ENCODE measurements at places on chromosomes 11 and 22.

DNA sequence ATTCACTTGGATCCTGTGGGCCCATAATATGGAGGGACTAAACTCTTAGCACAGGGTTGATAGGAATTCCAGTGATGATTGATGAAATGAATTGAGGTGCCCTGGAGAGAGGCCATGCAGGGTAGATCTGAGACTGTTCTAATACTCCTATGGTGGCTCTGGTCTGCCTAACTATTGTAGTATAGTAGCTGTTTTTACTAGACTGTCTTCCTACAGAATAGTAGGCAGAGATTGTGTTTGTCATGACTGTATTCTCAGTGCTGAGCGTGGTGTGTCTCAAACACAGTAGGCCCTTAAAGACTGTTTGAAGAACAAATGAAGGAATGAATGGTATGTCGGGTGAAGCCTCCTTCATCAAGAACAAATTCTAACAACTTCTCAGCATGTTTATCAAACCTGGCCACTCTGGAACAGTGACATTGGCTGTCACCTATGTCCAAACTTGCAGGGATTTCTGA, 107.0 kb upstream of the SESN3 start:
- no peak for DNase-seq

GRCh38 chr11:15801616-15802015, 554.7 kb downstream of the SOX6 start:
- DNase-seq: no peak

- DNase-seq: no peak
Observed at GRCh38 chr11:10584071-10584501, 15.6 kb upstream of the LYVE1 start.

DNA sequence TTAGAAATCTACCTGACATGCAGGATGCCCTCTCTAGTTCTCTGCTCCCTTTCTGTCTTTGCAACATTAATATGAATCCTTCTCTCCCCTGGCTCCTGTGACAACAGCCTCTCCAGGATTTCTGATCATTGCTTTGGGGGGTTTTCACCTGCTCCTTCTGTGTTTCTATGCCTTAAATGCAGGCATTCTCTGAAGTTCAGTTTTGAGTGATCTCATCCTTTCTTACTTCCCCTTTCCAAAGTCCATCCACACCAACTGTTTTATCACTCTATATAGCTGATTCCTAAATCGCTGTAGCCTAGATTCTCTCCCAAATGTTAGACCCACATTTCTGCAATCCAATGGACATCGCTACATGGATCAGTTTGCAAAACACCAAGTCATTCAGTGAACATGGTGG, 330.7 kb upstream of the NCAM1 start:
- DNase-seq: no peak

GRCh38 chr11:62108017-62108750, 15.6 kb upstream of the INCENP start:
- DNase-seq: peak; percentile 25

GRCh38 chr22:50724616-50725015, 13.4 kb upstream of the ACR start:
- DNase-seq: no peak

DNA sequence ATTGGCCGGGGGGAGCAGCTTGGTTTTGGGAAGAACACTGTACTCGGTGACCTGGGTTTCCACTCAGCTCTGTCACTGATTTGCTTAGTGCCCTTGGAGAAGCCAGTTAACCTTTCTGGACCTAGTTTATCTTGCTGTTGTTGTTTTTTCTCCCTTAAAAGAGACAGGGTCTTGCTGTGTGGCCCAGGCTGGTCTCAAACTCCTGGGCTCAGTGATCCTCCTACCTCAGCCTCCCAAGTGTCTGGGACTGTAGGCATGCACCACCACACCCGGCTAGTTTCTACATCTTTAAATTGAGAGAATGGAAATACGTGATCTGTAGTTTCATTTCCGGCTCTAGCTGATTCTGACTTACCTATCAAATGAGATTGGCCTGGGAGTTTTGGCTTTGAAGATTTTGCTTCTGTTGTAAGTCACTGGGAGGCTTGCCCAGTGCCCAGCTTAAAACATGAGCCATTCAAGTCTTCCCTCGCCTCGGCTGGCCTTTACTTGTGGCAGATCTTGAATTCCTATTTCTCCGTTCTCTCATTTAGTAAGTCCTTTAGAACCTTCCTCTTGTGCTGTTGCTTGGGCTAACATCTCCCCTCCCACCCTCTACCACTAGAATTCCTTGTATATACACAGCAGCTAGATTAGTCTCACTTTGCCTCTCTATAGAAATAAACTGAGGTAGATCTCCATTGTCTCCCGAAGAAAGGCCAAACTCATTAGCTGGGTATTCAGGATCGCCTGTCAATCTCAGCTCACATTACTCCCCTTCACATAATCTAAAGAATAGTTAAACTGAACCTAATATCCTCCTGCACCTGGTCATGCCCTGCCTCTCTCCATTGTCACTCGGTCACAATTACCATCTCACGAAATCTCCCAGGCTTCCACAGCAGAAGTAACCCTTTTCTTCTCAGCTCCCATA, 87.7 kb upstream of the SLC25A18 start:
- DNase-seq: no peak

GRCh38 chr11:13035711-13036110, 26.6 kb downstream of the RASSF10 start:
- DNase-seq: no peak

GRCh38 chr11:67416416-67417335, 1.2 kb downstream of the CARNS1 start:
- DNase-seq: peak; percentile 58

DNA sequence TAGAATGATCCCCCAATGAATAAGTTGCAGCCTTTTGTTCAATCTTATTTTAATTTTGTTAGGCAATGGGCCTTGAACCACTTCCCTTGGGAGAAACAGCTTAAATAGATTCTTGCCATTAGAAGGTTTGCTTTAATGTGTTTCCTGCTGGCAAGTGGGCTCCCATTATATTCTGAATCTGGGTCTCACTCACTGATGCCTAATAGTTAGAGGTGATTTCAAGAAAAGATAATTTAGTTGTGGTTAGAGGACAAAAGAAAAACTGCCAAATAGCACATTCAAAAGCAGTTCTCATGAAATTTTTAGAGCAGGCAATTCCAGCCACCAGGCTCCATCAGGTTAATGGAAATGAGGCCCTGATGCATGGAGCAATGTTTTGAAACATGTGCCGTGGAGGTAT, 362.6 kb upstream of the CHORDC1 start:
- DNase-seq: no peak

GRCh38 chr22:32217465-32217864, 12.6 kb upstream of the RFPL2 start:
- DNase-seq: no peak

DNA sequence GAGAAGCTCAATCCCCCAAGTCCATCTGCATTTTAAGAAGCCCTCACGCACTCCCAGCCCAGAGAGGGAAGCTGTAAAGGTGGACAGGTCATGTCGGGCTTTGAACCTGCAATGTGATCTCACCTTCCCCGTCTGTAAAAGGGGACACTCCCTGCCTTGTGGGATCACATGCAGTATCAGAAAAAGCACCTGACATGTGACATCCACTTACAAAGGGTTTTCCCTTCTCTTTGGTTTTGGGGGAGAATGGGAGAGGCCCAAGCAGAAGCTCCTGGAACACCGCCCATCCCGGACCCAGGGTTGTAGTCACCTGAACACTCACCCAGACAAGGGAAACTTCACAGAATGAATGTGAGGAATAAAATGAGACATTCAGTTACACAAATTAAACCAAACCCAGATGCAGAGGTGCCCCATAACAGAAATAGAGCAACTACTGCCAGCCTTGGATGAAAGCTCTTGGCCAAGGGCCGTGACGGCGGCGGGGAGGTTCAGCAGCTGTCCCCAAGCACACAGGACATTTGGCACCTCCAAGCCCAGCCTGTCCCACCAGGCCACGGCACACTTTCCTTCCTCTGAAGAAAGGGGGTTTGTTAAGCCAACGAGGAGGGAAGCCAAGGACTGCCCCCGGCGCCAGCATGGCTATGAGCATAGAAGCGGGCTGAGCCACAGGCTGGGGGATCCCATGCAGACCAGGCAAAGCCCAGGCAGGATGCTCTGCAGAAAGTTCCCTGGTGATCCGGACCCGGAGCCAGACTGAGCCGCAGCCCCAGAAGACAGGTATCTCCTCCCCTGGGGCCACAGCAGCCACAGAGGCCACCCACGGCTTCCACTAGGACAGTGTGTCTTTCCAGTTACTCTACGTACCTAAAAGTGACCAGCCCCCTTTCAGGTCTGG, 3.8 kb downstream of the BID start:
- no peak for DNase-seq

- no peak for DNase-seq
Observed at GRCh38 chr11:35798423-35798822, 135.8 kb downstream of the TRIM44 start.

- DNase-seq: no peak
Observed at GRCh38 chr22:49709464-49709863, 118.2 kb downstream of the BRD1 start.

DNA sequence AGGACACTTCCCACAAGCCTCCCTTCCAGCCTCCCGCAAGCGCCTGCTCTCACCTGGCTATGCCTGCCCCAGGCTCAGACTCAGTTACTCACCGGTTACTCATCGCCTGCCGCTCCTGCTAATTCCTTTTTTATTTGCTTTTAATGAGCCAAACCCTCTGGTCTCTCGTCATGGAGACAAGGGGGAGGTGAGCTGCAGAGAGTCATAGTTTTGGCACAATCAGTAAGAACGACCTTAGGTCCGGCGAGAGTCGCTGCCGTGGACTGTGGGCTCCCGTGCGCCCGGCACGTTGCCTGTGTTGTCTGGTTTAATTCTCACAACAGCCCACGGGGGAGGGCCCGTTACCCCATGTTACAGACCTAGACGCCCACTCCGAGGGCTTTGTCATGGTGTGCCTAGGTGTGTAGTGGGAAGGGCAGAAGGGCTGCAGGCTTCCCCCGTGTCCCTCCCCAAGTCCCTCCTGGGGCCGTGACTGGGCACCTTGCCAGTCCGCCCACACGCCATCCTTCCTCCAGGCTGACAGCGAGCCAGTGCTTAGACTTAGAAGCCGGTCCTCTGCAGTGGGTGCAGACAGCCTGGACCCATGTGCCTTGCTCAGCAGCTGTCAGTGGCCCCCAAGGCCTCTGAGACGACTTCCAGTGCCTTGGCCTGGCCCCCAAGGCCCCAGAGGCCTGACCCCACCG, 42.2 kb downstream of the WNT7B start:
- DNase-seq: no peak

GRCh38 chr11:115423728-115424459, 80.3 kb downstream of the CADM1 start:
- DNase-seq: no peak

DNA sequence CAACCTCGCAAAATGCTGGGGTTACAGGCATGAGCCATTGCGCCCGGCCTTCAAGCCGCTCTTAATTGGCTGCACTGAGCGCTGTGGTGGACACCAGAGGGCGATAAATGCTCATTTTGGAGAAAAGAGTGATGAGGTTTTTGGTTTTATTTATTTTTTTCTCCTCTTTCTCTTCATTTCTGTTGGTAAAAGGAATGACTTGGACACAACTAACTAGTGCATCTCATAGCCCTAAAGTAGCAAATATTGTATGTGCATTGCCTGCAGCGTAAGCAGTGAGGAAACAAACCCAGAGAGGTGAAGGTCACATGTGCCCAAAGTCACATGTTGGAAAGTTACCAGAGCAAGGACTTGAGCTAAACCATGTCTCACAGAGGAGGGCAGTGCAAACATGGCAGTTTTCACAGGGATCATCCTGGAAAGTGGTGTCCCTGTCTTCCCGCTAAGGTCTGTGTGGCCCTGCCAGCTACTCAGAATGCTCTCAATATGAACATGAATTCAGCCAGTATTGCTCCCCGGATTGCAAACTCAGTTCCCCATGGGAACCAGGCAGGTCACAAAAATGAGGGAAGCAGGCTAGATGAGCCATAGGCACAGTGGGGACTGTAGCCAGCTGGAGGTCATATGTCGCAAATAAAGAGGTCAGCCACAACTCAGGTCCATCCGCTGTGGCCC, 8.6 kb upstream of the CD82 start:
- peak; percentile 69 for DNase-seq

DNA sequence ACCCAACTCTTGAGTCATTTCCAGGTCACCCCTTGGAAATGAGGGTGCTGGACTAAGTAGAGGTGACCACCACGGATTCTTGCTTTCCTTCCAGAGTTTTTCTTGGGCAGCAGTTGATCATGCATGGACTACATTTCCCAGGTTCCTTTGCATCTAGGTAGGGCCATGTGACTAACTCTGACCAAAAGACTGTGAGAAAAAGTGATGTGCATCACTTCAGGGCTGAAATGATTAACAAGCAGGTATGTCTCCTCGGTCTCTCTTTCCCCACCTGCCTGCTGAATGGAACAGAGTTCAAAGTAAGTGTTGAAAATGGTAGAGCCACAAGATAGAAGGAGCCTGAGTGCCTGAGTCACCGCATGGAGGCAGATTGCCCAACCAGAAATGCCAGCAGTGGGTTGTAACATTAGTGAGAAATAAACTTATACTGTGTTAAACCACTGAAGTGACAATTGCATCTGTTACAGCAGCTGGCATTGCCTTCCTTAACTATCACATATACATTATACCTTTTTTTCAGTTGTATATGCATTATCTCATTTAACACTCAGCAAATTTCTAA, 113.5 kb downstream of the MN1 start:
- DNase-seq: no peak

- no peak for DNase-seq
Observed at GRCh38 chr22:39723899-39724351, 153.4 kb downstream of the CACNA1I start.

DNA sequence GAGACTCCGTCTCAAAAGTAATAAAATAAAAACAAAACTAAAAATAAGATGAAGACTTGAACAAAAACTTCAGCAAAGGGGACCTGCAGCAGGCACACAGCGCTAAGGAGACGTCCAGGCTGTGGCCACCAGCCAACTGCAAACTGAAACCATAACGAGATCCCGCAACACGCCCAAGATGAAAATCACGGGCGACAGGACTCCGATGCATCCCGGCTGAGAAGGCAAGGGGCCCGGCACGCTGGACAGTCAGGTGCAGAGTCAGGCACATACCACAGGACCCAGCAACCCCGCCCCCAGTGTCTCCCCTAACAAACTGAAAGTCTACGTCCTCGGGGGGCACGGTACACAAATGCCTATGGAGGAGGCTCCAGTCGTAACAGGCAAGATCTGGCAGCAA, 9.2 kb downstream of the HRAS start:
- DNase-seq: no peak

GRCh38 chr11:12092714-12093113, 17.7 kb upstream of the MICAL2 start:
- DNase-seq: no peak

DNA sequence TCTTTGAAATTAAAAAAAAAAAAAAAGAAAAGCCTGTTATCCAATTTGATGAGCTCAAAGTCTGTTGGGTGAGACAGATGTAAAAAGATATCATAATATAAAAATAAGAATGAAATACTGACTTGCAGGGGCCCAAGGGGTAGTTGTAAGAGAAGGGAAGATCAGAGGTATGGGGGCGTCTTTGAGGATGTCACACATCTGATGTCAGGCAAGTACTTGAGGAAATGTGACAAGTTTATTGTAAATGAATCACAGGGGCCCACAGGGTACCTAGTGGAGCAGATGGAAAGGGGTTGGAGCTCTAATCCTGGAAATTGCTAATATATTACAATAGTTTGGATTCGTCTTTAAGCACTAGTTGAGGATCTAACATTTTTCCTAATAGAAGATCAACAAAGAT, 131.6 kb downstream of the MAML2 start:
- peak; percentile 28 for DNase-seq

- no peak for DNase-seq
Observed at GRCh38 chr22:26995235-26995634, 337.8 kb downstream of the MIAT start.

All from stimulated activated CD4-positive, alpha-beta T cell treated with anti-CD3 and anti-CD28 coated beads, Interleukin-1b, Interleukin-23, amount 100 ng/mL, for 48 hours (primary cell).